ENCODE measurements at places on chromosomes 2 and 18.

DNA sequence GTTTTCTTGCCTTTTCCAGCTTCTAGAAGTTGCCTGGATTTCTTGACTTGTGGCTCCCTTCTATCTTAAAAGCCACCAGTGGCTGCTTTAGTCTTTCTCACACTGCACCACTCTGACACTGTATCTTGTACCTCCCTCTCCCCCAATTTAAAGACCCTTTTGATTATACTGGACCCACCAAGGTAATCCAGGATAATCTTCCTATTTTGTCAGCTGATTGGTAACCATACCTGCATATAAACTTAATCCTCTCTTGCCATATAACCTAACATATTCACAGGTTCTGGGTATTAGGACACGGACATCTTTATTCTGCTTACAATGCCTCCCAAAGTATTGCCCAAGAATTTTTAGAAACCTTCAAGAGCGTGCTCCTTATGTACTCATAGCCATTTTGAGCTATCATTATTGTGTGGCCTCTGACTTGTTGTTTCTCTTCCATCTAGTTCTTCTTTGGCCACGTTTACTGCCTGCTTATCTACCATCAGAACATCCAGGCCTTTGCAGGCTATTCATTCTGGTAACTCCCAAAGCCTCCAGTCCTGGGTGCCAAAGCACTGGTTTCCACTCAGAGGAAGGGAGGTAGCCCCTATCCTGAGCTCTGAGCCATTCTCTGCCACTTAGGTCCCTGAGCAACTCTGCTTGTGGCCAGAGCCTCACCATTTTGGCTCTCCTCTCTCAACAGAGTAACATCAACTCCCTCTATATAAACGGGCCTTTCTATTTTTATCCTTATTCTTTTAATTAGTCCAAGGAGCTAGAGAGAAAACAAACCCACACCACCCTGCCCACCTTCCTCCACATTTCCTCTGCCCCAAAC lies 70.8 kb downstream of the MYO3B start:
- DNase-seq: no peak

- DNase-seq: no peak
These were observed 18.7 kb downstream of the ARHGAP25 start for GRCh38 chr2:68753318-68753717.

- no peak for DNase-seq
These were observed 123.1 kb downstream of the ARHGAP15 start for GRCh38 chr2:143252138-143252907.

GRCh38 chr2:163490281-163490680 lies 245.5 kb downstream of the FIGN start:
- no peak for DNase-seq

GRCh38 chr18:68219872-68220271 lies 495.0 kb downstream of the TMX3 start:
- DNase-seq: no peak

DNA sequence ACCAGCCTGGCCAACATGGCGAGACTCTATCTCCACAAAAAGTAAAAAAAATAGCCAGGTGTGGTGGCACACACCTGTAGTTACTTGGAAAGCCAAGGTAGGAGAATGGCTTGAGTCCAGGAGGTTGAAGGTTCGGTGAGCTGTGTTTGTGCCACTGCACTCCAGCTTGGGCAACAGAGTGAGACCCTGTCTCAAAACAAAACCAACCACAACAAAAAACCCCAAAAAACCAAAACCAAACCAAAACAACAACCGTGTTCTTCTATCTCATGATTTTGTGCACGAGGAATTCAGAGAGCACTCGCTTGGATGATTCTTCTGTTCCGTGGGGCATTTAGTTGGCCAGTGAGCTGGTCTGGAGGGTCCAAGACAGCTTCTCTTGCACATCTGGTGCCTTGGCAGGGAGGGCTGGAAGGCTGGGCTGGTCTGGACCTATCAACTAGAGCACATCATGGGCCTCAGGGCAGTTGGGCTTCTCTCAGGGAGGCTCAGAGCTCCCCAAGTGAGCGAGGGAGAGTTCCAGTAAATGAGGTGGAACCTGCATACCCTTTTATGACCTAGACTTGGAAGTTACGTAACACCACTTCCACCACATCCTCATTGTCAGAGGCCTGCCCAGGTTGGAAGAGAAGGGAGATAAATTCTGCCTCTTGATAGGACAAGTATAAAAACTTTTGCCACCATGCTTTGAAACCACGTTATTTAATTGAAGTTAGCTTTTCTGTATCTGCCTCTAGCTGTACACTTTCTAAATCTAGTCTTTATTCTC lies 25.2 kb downstream of the SIX2 start:
- DNase-seq: no peak

GRCh38 chr2:232013701-232014353 lies 52.3 kb downstream of the DIS3L2 start:
- peak; percentile 61 for DNase-seq

DNA sequence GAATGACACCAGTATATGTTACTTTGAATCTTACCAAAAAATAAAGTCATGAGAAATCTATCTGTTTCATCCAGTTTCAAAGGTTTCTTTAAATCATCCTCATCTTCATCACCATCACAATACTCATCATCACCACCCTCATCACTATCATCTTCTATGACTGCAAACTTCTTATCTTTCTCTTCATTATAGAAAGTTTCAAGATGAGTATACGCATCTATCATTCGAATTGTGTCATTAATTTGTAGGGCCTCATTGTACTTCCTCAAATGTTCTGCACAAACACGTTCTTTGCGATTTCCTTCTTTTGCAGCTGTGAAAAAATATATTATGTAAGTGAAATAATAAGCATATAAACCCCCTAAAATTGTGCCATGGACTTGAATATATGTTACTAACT lies 34.1 kb upstream of the FAP start:
- DNase-seq: peak; percentile 32

DNA sequence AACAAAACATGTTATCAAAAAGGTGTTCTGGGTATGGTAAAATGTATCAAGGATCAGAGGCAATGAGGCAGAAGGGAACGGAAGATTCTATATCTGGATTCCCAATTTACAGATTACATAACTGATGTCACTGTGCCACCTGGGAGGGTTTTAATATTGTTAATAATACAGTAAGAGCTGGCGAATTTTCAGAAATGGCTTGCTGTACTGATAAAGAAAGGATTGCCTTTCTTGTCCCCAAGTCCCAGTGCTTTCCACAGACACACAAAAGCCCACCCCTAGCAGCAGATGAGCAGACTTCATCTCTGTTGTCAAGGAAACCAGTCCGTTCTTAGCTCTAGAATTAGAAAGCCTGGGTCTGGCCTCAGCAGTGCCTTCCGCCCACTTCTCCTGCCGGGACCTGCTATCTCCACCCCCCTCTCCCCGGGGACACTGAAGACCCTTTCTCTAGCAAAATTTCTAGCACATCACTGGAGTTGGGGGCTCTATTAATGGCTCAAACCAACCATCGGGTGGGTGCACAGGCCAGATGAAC lies 34.3 kb downstream of the ADD2 start:
- no peak for DNase-seq

DNA sequence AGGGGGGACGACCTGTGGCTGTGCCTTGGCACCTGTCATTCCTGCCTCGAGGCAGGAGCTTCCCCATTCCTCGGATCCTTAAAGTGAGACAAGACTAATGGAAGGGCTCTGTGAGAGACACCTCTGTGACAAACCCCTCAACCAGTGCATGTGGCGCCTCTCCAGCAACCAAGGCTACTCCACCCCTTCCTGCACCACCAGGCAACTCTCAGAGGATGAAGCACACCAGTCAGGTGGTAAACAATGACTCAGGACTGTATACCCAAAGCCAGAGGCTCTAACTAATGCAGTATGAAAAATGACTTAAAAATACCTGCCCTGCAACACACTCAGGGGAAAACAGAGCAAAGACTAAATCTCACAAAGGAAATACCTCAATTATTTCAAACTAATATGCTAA lies 136.9 kb downstream of the UXS1 start:
- no peak for DNase-seq

GRCh38 chr2:60483401-60483800 lies 70.1 kb downstream of the BCL11A start:
- no peak for DNase-seq

- no peak for DNase-seq
These were observed 322.9 kb downstream of the DYSF start for GRCh38 chr2:71776227-71776626.

GRCh38 chr2:23235292-23235691 lies 149.7 kb upstream of the KLHL29 start:
- DNase-seq: no peak

GRCh38 chr2:111037128-111037527 lies 83.6 kb upstream of the BCL2L11 start:
- peak; percentile 42 for DNase-seq

DNA sequence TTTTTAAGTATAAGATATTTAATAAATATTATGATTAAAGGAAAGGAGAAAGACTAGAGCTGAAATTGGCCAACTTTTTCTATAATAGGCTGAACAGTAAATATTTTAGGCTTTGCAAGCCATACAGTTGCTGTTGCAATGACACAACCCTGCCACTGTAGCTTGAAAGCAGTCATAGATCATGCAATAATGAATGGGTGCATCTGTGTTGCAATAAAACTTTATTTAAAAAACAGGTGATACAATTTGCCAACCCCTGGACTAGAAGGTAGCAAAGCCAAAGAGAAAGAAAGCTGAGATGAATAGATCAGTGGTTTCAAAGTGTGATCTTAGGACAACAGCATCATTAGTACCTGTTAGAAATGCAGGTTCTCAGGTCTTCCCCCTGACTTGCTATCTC lies 219.1 kb downstream of the SETBP1 start:
- no peak for DNase-seq

DNA sequence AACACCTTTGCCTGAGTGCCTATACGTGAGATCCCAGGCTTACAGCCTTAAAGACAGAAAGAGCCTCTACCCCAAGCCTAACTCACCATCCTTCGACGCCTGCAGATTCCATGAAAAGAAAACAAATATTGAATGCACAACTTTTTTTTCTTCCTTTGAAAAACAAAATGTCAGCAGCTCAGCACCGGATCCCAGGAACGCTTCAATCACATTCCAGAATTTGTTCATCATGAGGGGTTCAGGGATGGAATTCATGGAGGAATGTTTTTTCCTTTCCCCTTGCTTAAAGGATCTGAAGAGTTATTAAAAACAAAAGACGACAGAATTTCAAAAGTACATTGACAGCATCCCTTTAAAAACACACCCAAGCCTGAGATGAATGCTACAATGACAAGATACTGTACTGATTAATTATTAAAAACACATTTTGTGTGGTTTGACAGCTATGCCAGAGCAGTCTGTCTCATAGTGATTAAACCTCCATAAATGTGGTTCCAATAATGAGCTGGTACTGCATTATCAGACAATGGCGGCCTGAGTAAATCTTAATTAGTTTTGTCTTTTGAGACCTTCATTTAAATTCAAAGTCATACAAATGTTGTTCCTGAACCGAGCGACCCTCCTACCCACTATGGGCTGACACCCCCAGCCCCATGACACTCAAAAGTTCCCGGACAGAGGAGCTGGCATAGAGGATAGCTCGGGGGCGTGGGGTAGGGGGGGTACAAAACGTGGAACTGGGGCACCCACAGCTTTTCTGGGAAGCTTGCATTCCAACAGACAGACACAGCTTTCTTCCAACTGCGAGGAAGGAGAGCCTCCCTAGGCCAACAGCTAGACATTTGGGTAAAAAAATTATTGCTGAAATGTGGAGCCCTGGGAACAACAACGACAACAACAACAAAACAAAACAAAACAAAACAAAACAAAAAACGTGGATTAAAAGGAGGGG lies 227.5 kb downstream of the TTC32 start:
- no peak for DNase-seq

GRCh38 chr2:230738391-230738811 lies 25.8 kb downstream of the CAB39 start:
- DNase-seq: peak; percentile 24

DNA sequence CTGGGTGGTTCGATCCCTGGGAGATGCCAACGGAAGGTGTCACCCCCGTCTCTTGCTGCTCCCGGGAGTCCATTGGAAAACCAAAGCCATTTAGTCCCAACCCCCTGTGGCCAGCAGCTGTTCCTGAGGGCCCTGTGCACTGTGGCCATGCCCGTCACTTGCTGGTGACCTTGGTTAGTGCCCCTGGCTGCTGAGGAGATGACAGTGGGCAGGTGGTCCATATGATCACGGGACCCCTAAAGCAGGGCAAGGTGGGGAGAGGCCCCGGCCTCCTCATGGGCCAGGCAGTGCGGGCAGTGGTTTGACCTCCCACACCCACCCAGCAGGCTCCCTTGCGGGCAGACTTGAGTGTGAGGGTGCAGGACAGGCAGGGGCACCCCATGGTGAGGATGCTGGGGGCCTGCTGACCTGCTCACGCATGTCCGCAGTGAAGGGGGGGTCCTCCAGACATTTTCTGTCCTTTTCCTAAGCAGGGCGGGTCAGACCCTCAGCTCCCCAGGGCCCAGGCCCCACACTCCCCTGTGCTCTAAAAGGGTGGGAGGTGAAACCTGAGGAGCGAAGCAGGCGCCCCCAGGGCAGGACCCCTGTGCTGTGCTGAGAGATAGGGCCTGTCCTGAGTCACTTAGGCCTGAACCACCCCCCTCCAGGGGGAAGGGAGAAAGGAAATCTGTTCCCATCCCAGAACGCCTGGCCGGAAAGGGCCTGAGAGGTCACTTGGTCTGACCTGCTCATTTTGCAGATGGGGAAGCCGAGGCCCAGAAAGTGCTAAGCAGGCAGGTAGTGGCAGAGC lies 6.8 kb downstream of the ITM2C start:
- no peak for DNase-seq

DNA sequence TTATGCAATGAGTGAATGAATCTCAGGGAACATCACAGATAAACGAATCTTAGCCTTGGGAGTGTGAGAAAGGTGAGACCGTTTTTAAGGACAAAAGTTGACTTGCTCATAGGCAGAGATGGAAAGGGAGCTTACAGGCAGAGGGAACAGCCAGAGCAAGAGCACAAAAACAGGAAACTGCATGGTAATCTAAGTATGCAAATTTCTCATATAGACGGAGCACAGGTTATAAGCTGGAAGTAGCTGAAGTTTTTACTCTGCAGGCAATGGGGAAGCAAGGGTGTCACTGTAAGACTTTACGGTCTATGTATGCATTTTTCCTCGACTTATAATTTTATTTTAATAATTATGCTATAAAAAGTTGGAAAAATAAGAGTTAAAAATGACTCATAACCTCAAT lies 44.8 kb upstream of the STRN start:
- DNase-seq: no peak

DNA sequence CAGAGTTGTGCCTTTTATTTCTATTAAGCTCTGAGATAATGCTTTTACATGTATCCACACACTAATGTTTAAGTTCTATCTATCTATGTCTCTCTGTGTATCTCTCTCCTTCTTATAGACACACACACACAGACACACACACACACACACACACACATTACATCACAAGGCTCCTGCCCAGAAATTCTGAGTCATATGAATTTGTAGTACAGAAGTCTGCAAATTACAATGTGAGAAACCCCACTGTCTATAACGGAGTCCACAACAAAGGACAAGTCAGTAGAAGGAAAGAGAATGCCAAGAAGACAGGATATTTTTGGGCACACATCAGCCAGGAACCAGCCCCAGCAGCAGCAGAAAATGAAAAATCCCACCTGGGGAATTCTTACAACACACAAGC lies 142.4 kb downstream of the EN1 start:
- no peak for DNase-seq

All from inflammatory macrophage treated with lipopolysaccharide for 4 hours (primary cell).